ENCODE measurements at places on chromosomes 2 and 18.
A peak's percentile ranks its signal among the peaks of the same experiment; 100 is the strongest.

- DNase-seq: no peak
Observed at GRCh38 chr2:199310771-199311585, 146.8 kb downstream of the SATB2 start.

DNA sequence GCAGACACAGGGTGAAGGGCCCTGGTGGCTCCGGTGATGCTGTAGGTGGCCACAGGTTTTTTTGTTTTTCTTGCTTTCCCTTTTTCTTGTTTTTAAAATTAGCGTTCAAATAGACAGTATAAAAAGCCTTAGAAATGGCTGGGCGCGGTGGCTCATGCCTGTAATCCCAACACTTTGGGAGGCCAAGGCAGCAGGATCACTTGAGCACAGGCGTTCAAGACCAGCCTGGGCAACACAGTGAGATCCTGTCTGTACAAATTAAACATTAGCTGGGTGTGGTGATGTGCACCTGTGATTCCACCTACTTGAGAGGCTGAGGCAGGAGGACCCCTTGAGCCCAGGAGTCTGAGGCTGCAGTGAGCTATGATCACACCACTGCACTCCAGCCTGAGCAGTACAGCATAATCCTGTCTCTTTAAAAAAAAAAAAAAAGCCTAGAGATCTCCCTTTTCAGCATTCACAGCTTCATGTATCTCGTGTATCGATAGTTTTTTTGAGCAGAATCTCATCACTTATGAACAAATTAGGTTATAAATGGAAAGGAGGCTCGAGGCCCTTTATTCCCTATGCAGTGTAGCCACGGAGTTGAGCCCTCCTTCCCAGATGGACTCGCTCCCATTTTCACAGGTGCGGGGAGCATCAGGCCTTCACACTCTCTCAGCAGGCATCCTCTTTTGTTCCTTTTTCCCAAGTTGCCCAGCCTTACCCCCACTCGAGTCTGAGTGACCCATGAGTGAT is 50.8 kb downstream of the EMILIN2 start:
- no peak for DNase-seq

DNA sequence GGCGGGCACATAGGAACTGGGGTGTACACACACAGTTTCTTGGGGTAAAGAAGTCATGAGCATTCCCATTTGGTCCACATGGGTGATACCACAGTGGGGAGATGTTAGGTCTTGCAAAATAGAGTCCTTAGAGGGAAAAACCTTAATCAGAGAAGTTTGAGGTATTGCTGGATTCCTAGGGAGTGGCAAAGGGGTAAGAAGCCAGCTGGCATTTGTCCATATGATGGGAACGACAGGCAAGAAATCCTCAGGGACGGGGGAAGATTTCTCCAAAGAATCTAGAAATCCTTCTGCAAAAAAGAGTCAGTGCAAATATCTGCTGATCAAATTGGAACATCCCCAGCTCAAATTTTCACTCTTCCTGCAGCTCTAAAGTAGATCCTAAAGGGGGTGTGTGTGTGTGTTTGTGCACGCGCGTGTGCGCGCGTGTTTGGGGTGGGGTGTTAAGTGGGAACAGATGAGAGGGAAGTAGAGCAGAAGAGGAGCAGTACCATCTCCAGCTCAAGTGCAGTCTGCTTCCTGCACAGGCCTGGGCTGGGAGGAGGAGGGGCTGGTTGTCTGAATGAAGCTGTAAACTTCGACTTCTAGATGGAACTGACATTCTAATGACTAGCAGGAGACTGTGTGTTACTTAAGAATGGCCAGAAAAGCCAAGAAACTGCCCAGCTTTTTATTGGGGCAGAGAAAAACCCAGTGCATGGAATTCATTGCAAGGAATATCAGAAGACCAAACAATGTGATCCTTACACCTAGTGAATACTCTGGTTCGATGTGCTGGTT is 168.0 kb downstream of the SPP2 start:
- DNase-seq: no peak

DNA sequence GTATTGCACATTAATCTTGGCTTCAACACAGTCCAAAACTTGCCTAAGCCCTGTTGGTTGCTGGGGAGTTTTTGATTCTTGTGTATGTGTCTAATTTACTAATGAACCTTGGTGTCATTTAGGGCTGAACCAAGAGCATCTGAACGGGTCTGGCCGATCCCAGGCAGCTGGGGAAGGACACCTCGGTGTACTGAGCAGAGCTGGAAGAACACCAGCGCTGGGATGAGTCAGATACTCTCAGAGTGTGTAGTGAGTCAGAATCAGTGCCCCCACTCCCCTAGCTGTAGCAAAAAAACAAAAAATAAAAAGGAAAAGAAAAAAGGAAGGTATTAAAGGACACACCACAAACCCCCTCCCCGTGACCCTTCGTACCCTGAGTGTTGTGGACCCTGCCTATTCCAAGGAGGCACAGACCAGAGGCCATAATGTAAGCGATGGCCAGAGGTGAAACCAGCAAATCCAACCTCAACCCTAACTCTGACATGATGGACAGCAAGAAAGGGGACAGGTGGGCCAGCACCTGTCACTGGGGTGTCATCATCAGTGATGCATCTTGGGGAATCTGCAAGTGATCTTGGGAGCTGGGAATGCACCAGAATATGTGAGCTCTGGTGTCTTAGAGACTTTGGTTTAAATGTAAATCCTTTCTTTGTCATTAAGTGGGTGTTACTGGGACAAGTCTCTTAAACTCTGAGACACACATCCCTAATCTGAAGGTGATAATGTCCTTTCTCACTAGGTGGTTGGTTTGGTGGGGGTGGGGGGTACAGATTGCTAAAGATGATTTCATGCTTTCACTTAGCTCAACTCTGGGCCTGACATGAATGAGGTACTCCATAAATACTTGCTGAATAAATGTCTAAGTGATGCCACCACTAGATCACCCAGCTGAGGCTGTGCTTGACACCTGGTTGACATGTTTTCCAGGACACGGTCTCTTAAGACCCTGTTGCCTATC is 34.2 kb upstream of the NCOA1 start:
- DNase-seq: peak; percentile 16

GRCh38 chr2:10267036-10267435 is 35.7 kb upstream of the HPCAL1 start:
- no peak for DNase-seq

Measured in AG09319 (cell line).